ENCODE measurements at places on chromosomes 16 and 17.
A peak's percentile ranks its signal among the peaks of the same experiment; 100 is the strongest.

- peak; percentile 38 for DNase-seq
Observed at GRCh38 chr17:46782250-46782953, 36.1 kb downstream of the WNT3 start.

DNA sequence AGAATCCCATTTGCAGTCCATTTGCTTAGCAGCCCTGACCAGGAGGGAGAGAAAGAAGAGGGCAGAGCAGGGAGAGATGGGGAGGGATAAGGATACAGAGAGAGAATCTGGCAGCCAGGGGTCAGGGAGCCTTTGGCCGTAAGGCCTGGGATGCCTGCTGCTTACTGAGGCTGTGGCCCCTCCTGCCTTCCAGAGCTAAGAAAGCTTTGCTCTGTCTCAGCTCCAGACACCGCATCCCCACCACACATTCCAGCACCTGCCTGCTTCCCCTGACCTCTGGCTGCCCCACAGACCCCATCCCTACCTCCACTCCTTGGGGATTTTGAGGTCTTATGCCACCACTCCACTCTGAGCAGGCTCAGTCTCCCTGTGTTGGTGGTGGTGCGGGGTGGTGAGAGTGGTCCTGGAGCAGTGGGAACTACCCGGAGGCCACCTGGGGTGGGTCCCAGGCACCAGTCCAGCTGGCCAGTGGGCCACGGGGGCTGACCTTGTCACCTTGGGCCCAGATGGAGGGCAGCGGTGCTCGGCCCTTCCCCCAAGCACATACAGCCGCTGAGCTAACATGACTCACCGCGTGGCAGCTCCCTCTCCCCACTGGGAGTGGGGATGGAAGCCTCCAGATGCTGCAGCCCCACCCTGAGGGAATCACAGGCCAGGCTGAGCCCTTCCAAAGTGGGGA, 58.3 kb downstream of the RAI1 start:
- no peak for DNase-seq

GRCh38 chr17:76075364-76076145, 974 bp downstream of the GALR2 start:
- no peak for DNase-seq

DNA sequence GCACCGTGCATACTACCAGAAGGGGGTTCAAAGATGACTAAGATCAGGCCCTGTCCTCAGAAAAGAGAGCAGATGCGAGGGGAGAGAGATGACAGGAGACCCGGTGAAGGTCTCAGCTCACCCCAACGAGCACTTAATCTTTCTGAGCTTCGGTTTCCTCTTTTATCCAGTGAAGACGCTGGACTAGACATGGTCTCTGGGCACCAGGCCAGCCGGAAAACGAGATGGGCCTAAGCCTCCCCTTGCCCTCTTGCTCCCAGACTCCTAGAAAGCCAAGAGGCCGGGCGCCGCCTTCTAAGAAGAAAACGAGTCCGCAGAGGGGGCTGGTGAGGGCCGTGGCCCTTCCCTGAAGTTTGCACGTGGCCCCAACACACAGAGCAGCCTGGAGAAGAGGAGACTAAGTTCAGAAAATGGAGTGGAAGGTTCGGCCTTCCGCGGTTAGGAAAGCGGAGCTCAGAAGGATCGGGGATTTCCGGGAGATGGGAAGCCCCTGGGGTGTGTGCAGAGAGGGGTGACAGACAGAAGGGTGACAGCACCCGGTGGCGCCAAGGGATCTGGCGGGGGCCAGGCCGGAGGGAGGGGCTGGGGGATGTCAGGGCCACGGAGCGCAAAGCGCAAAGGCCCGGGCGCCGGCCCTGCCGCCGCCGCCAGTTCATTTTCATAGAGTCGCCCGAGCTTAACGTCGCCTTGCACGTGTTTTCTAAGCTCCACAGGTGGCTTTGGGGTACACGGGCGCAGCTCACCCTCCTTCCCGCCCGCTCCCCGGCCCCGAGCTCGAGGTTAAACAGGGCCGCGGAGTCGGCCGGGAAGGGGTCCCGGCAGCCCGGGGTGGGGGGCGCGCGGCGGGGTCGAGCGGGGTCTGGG, 42.1 kb upstream of the BHLHA9 start:
- peak; percentile 86 for DNase-seq

- no peak for DNase-seq
Observed at GRCh38 chr16:57645691-57646387, 17.4 kb downstream of the ADGRG1 start.

GRCh38 chr16:88721815-88722755, 15.8 kb downstream of the CTU2 start:
- no peak for DNase-seq

DNA sequence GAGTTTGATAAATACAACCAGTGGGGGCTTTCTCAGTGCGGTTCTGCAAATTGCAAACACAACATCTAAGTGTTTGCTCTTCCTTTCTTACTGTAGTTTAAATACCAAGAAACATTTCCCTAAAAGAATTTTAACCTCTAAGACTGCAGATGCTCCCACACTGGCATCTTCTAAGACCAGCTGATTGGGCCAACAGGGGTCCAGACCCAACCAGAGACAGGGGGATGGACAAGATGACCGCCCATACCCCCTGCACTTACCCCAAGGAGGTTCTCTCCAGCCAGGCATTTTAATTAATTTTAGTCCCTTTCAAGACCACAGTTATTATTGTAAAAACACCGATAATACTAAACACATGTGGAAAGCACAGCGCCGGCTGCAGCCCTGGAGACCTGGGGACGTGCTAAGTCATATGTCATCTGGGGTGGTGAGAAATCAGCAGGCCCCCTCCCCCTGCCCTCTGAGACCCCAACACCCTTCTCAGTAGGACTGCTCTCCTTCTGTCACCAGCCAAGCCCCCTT, 242.3 kb downstream of the SOX9 start:
- no peak for DNase-seq

GRCh38 chr16:58624209-58624608, 5.4 kb downstream of the CNOT1 start:
- no peak for DNase-seq

DNA sequence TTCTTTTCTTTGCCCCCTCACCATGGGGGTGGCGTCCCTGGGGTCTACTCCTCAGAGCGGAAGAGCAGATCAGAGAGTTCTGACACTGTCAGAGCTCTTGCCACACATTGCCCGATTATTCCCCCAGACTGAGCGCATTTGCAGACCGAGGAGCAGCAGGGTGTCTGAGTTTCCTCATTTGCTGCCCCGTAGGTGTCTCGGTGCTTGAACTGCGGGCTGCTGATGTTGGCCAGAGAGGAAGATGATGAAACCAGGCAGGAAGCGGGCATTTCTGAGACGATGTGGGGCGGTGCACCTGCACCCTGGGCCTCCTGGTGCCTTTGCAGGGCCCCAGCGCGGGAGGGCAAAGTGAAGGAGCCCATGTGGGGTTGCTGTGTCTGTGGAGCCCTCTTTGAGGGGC, 55.2 kb downstream of the ARSG start:
- DNase-seq: peak; percentile 82

DNA sequence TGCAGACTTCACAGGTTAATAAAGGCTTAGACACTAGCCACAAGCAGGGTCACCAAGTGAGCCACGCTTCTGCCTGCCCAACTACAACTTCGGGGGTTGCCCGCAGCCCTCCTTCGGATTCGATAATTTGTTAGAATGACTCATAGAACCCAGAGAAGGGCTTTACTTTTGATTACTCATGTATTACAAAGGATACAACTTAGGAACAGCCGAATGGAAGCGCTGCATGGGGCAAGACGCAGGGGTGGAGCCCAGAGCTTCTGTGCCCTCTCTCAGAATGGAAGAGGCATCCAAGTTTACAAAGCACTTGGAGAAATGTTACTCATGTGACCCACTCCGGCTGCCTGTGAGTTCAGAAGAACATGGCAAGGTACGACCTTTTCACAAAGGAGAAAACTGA, 7.5 kb upstream of the CDH5 start:
- DNase-seq: no peak

DNA sequence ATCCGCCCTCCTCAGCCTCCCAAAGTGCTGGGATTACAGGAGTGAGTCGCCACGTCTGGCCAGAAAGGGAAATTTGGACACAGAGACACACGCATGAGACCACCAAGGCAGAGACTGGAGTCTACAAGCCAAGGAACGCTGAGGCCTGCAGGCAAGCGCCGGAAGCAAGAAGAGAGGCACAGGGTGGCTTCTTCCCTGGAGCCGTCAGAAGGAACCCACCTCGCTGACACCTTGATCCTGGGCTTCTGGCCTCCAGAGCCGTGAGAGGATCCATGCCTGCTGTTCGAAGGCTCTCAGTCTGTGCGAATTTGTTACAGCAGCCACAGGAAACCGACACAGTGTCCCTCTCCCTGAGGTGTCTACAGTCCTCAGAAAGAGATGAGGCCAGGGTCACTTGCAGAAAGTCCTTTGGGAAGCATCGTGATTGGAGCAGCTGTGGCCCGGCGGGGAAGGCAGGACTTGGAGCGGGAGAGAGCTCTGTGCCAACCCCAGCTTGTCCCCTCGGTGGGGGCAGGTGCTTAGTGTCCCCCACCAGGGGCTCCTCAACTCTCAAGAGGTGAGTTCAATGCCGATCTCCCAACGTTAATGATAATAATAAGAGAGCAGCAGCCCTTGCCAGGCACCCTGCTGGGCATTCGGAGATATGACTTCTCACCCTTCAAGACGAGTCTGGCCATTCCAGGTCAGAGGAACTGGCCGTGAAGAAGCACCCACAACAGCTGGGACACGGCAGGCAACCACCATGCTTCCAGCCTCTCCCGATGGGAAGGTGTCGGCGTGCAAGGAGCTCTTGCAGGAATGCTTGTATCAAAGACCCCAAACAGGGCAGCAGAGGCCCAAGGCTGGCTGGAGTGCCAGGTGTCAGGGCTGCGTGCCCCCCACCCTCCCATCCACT, 68.4 kb upstream of the TNRC6C start:
- no peak for DNase-seq

DNA sequence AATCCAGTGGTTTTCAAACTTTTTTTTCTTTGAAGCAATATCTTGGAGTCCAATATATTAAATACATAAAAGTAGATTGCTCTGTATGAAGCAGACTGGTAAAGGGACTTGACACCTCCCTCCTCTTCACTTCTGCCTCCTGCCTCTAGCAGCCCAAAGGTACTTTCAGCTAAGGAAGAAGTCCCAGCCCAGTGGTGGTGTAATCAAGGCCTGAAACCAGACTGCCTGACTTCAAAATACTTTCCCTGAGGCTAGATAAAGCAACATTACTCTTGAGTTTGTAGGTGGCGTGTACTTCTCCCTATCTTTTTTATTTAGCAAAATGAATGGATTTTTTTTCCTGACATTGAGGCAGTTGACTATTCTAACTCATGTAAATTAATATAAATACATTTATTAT, 122.4 kb upstream of the TMEM97 start:
- DNase-seq: no peak

- DNase-seq: peak; percentile 62
Observed at GRCh38 chr16:56732366-56732765, 2.4 kb downstream of the NUP93 start.

GRCh38 chr17:47789611-47790561, 31.7 kb downstream of the OSBPL7 start:
- peak; percentile 27 for DNase-seq

DNA sequence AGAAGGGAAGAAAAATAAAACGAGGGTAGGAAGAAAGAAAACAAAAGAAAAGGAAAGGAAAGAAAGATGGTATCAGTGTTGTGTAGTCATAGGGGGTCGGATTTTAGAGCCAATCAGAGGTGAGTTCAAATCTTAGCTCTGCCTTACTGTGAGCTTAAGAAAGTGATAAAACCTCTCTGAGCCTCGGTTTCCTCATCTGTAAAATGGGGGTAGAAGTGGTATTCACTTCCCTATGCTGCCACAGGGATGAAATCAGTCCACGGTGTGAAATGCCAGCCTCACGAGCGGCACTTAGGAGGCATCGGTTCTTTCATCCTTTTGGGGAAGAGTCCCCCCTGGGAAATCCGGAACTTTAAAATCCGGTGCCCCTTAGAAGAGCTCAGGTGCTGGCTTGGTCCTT, 6.1 kb downstream of the KCNG4 start:
- no peak for DNase-seq

- no peak for DNase-seq
Observed at GRCh38 chr16:52256310-52257078, 290.4 kb downstream of the TOX3 start.

DNA sequence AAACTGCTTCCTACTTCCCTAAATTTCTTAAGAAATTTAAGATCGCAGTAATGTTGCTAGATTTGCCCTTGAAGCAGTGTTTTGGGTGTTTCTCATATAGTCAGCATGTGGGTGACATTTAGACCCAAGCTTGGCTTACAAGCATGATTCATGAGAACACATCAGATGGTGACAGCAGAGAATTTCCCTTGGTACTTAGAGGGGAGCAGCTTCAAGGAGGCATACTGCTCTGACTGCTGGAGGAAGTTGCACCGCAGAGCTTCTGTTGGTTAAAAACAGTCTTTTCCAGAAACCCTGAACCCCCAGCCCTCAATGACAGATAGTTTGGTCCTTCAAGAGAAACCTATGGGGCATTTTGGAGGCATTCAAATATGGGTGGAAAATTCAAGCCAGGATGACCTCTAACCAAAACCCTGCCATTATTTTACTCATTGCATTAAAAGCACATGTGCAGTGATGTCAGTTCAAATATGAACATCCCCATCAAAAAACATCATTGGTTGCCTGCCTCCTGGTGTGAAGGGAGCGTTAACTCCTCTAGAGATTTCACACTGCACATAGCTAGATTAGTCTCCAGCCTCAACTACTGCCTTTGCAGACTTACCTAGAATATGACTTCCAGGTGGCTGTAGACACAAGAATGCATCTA, 201.5 kb upstream of the CACNG5 start:
- peak; percentile 37 for DNase-seq

- peak; percentile 16 for DNase-seq
Observed at GRCh38 chr17:77864234-77865111, 94.0 kb upstream of the TNRC6C start.

DNA sequence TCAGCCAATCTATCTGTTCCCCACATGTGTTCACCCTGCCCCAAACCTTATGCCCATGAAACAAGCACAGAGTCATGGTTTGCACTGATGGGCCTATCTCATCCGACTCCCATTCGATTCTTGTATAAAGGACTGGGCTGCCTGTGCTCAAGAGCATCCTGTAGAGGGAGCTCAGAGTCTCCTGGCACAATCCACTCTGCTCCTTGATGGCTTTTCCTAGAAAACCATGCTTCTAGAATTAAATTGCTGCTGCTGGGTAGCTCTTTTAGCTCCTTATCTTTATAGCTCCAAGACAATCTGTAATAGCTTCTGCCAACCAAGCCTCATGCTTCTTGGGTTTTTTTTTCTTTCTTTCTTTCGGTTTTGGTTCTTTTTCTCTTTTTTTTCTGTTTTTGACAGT, 9.7 kb downstream of the ZNF19 start:
- peak; percentile 11 for DNase-seq

DNA sequence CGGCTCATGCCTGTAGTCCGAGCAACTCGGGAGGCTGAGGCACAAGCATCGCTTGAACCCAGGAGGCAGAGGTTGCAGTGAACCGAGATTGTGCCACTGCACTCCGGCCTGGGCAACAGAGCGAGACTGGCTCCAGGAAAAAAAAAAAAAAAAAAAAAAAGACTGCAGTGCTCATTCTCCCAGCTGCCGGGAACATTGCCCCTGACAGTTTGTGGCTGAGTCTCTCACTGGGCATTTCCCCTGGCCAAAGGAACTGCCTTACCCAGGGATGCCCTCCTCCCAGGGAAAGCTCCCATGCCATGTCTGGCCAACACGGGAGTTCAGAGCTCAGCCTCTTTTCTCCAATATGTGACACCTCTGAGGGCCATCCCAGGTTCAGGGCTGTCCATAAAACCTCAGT, 21.3 kb upstream of the USP10 start:
- DNase-seq: no peak
